ENCODE measurements at places on chromosomes 13 and 19.

DNA sequence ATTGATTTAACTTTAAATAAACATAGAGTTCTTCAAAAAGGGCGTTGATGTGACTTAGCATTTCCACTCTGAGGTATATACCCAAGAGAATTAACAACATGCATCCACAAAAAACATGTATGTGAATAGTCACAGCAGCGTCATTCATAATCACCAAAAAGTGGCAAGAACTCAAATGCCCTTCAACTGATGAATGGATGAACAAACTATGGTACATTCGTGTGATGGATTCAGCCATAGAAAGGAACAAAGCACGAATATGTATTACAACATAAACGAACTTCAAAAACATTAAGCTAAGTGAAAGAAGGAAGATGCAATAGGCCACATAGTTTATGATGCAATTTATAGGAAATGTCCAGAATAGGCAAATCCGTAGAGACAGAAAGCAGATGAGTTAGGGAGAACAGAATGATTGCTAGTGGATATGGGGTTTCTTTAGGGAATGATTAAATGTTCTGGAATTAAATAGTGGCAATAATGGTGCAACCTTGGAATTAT, 72.3 kb upstream of the UQCRFS1 start:
- no peak for DNase-seq

DNA sequence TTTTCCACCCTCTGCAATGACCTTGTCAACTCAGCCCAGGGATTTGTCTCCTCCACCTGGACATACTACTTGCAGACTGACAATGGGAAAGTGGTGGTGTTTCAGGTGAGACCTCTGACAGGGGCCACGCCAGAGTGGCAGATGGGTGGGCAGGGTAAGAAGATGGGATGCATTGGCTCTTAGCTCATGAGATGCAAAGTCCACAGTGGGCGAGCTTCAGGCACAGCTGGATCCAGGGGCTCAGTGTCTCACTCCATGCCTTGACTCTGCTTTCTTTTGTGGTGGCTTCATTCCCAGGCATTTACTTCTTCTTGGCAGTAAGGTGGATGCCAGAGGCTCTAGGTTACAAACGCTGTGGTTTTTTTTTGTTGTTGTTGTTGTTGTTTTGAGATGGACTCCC, 3.4 kb downstream of the TMEM59L start:
- no peak for DNase-seq

GRCh38 chr13:50798923-50799322, 44.6 kb downstream of the DLEU7 start:
- DNase-seq: no peak

DNA sequence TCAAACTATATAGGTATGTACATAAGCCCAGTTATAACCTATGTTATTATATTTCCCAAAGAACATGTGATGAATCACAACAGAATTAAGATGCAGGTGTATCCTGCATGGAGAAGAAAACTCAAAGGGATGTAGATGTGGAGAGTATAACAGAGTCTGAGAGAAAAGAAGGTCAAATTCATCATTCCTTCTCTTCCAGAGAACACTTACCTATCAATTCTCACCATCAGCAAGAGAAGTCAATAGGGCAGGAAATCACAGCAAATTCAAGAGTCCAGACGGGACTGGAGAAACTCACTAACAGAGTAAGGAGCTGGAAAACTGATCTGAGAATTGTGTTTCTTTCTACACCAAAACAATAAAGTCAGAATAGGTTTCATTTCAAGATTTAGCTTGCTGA, 28.4 kb downstream of the DIAPH3 start:
- no peak for DNase-seq

DNA sequence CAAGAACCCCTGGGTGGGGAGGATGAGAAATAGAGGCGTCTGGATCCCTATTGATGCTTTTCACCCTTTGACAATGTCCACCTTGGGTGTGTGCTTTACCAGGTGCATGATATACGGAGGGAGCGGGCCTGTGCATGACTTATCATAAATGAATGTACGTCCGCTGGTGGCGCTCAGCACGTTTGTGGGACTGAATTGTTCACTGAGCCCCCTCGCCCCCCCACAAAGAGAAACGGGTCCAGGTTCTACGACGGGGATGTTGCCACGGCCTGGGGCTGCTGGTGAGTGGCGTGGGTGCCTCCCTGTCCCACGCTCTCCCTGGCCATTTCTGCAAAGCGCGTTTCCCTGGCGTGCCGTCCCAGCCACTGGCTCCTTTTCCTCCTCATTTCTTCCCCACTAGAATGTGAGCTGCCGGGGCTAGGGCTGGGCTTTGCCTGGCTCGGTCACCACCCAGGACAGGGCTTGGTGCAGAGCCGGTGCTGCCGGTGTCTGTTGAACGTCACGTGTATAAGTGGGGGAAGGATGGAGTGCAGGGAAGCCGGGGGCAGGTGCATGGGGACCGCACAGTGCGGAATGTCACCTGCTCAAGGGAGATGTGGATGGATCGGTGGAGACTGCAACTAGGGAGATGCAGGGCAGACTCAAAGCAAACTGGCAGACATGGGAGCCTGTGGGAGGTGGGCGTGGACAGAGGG, 21.6 kb downstream of the LRRC4B start:
- no peak for DNase-seq

DNA sequence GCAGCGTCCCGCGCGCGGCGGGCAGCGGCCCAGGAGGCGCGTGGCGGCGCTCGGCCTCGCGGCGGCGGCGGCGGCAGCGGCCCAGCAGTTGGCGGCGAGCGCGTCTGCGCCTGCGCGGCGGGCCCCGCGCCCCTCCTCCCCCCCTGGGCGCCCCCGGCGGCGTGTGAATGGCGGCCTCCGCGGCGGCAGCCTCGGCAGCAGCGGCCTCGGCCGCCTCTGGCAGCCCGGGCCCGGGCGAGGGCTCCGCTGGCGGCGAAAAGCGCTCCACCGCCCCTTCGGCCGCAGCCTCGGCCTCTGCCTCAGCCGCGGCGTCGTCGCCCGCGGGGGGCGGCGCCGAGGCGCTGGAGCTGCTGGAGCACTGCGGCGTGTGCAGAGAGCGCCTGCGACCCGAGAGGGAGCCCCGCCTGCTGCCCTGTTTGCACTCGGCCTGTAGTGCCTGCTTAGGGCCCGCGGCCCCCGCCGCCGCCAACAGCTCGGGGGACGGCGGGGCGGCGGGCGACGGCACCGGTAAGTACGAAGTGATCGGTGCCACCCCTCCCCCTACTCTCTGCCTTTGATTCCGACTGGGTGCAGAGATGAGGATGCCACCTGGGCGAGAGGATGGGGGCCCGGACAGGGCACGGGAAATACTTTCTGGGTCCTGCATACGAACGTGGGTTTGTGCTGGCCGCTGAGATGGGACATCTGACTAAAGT, 874 bp downstream of the TRIM28 start:
- no peak for DNase-seq

DNA sequence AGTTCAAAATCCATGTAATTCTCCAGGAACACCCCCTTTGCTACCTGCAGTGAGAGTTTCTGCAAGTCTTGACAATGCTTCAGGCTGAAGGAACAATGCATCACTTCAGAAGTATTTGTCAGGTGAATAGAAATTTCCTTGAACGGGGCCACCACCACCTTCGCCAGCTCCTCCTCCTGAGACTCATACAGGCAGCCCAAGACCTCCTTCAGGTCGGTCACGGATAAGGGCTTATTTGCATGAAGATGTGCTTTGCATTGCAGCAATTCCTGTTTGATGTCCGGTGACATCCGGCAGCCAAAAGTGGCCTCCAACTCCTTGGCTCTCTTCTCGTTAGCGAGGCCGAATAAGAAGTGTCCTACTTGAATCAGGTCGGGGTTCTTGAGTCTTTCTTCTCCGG, 8.4 kb downstream of the NLRP7 start:
- no peak for DNase-seq

DNA sequence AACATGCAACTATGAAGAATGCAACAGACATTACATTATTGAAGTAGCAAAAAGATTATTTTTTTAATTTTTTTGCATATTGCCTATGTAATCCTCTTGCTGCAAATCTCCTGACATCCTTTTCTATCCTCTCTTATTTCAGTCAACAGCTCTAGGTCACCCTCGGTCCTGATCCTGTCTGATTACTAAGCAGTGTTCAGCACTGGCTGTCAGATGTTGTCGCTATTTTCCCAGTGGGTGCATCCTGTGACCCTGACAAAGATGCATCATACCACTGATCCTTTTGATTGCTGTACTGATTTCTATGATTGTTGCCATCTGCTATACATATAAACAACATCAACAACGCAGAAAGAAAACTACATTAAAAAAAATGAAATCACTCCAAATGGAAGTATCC, 443.7 kb upstream of the PRR20A start:
- DNase-seq: no peak

Measured in pons (tissue), 1 donor.